Astrocyte (in vitro differentiated cells and primary cell): ENCODE measurements at places on chromosomes 6 and 20. TPM values are rescaled to one million over a fixed set of nuclear protein-coding genes. Genes with fewer than 3 reads are reported as not detected.
A peak's percentile ranks its signal among the peaks of the same experiment; 100 is the strongest.

- peaks cover 4% of the 10 kb centered on the region for H3K27me3 ChIP-seq
- H3K4me3 ChIP-seq, result no peak overlapping the region
- peaks cover 6% of the 10 kb centered on the region for H3K4me1 ChIP-seq
- DNase-seq, result no peak
Measured at GRCh38 chr6:170148709-170149470, 142.0 kb downstream of the DLL1 start.

The MDFI gene
- total RNA-seq, result 144 and 167 TPM in 2 replicates

- no peak overlapping the region for H3K27ac ChIP-seq
- no peaks in the 10 kb centered on the region for H3K27me3 ChIP-seq
- no peak overlapping the region for H3K4me3 ChIP-seq
- no peaks in the 10 kb centered on the region for H3K4me1 ChIP-seq
Measured at GRCh38 chr20:64232794-64233193, 22.8 kb upstream of the PCMTD2 start.

The LZTS3 gene
- total RNA-seq, result 11.2 and 12.6 TPM in 2 replicates

GRCh38 chr6:142679907-142680700 lies 264.9 kb downstream of the HIVEP2 start:
- no peak overlapping the region for H3K27ac ChIP-seq
- H3K4me1 ChIP-seq, result peaks cover 3% of the 10 kb centered on the region
- H3K4me3 ChIP-seq, result no peak overlapping the region
- H3K27me3 ChIP-seq, result no peaks in the 10 kb centered on the region

The PCSK2 gene
- 0.17 TPM in 1 of 2 replicates, not detected in the other for total RNA-seq

The CLPSL2 gene
- total RNA-seq, result not detected in 2 replicates

GRCh38 chr6:82017288-82017687 lies 230.3 kb downstream of the IBTK start:
- peaks cover 32% of the 10 kb centered on the region for H3K4me1 ChIP-seq
- no peaks in the 10 kb centered on the region for H3K27me3 ChIP-seq
- H3K36me3 ChIP-seq, result no peaks in the 10 kb centered on the region
- peak; percentile 67 for DNase-seq
- H3K27ac ChIP-seq, result no peak overlapping the region
- no peak overlapping the region for H3K4me3 ChIP-seq

The PRDM13 gene
- total RNA-seq, result not detected in 2 replicates

The METTL24 gene
- 0.36 and 0.75 TPM in 2 replicates for total RNA-seq

DNA sequence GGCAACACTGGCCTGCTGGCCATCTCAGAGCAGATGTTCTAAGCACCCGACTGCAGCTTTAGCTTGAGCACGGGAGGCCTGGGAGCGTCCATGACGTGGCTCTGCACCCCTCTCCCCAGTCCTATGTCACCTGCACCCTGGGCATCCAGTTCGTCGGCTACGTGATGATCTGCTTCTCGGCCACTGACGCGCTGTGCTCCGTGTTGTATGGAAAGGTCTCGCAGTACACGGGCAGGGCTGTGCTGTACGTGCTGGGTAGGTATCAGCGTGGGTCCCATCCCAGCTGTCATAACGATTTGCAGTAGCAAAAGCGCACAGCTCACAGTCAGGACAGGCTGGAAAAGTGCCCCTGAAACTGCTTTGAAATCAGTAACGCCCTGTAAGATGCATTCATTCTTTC lies 14.7 kb downstream of the UNC93A start:
- no peak overlapping the region for H3K27ac ChIP-seq
- no peak for DNase-seq
- H3K36me3 ChIP-seq, result no peaks in the 10 kb centered on the region
- H3K4me1 ChIP-seq, result no peaks in the 10 kb centered on the region
- H3K4me3 ChIP-seq, result no peak overlapping the region

- H3K27me3 ChIP-seq, result no peaks in the 10 kb centered on the region
- no peak overlapping the region for H3K4me3 ChIP-seq
- no peak overlapping the region for H3K27ac ChIP-seq
- H3K36me3 ChIP-seq, result no peaks in the 10 kb centered on the region
- peak; percentile 64 for DNase-seq
Measured at GRCh38 chr20:53021934-53022333, 49.8 kb downstream of the TSHZ2 start.

The ACTL10 gene
- total RNA-seq, result 1.1 and 1.4 TPM in 2 replicates

The KIAA1755 gene
- 0.77 and 1.1 TPM in 2 replicates for total RNA-seq

DNA sequence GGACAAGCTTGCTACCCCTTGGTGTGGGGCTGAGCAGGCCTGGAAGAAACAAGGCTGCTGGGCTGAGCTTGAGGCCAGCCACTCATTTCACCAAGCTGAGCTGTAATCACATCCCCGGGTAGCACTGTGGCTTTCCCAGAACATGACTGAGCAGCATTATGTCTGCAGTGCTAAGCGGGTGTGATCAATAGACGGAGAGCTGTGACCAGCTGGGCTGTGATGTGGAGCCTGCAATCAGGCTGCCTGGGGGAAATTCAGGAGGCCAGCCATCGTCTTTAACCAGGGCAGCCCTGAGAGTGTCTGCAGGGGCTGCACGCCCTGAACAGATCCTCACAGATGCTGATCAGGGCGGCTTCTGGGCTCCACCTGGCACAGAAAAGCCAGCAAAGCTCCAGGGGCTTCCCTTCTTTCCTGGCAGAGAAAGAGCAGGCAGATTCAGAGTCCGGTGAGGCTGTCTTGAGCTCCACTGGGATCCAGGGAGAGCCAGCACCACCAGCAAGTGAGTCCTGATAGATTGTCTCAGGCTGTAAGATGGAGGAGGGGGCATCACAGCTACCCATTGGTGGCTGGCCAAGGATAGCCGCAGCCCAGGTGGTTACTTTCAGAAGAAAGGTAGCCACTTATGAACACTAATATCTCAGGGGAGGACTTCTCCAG lies 165.9 kb downstream of the NRN1 start:
- DNase-seq, result no peak
- peaks cover 4% of the 10 kb centered on the region for H3K27me3 ChIP-seq
- H3K4me1 ChIP-seq, result no peaks in the 10 kb centered on the region
- H3K27ac ChIP-seq, result no peak overlapping the region
- no peak overlapping the region for H3K4me3 ChIP-seq
- H3K36me3 ChIP-seq, result no peaks in the 10 kb centered on the region

GRCh38 chr6:111805511-111806164 lies 67.6 kb downstream of the FYN start:
- H3K27ac ChIP-seq, result peak overlapping the region; percentile 92
- DNase-seq, result peak; percentile 96
- H3K27me3 ChIP-seq, result no peaks in the 10 kb centered on the region
- H3K4me3 ChIP-seq, result peak overlapping the region; percentile 31

- no peak overlapping the region for H3K4me3 ChIP-seq
- peaks cover 13% of the 10 kb centered on the region for H3K4me1 ChIP-seq
- H3K27ac ChIP-seq, result peak overlapping the region; percentile 56
- H3K36me3 ChIP-seq, result no peaks in the 10 kb centered on the region
- no peak for DNase-seq
Measured at GRCh38 chr6:1324936-1325335, 13.0 kb downstream of the FOXQ1 start.

GRCh38 chr6:156886409-156886808 lies 109.2 kb downstream of the ARID1B start:
- H3K4me1 ChIP-seq, result peaks cover 4% of the 10 kb centered on the region
- H3K27me3 ChIP-seq, result no peaks in the 10 kb centered on the region
- H3K4me3 ChIP-seq, result no peak overlapping the region
- no peaks in the 10 kb centered on the region for H3K36me3 ChIP-seq
- H3K27ac ChIP-seq, result no peak overlapping the region
- DNase-seq, result no peak

DNA sequence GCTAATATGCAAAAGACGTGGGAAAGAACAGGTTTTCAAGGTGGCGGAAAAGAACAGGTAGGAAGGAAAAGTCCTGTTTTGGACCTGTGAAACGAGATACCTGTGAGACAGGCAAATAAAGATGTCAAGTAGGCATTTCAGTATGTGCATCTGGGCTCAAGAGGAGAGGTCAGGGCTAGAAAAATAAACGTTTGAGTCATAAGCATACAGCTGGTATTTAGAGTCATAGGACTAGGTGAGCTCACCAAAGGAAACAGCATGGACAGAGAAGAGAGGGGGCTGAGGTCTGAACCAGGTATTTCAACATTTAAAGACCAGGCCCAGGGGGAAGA lies 14.9 kb downstream of the MTFR2 start:
- peaks cover 4% of the 10 kb centered on the region for H3K36me3 ChIP-seq
- peaks cover 12% of the 10 kb centered on the region for H3K4me1 ChIP-seq
- H3K27me3 ChIP-seq, result no peaks in the 10 kb centered on the region
- peak; percentile 62 for DNase-seq
- H3K27ac ChIP-seq, result no peak overlapping the region

DNA sequence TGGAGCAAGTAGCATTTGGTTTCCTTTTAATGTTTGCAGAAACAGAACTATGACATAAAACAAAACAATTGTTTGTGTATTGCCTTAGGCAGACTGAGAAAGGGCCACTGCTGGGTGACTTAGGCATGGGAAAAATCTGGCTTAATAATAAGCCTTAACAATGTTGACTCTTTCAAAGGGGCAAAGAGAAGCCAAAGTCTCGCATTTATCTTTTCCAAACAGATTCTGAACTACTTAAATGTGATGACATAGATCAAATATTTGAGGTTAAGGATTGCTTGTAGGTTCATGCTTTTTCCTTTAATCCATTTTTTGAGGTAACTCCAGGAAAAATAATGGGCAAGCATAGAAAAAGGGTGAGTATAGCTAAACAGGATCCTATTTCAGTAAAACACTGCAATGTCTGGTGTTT lies 39.6 kb downstream of the ADAT2 start:
- H3K27ac ChIP-seq, result peak overlapping the region; percentile 64
- H3K4me1 ChIP-seq, result peaks cover 18% of the 10 kb centered on the region

The OR12D3 gene
- total RNA-seq, result not detected in 2 replicates

GRCh38 chr6:170464524-170464979 lies 88.6 kb downstream of the PSMB1 start:
- H3K4me3 ChIP-seq, result no peak overlapping the region
- H3K27ac ChIP-seq, result no peak overlapping the region
- DNase-seq, result no peak
- no peaks in the 10 kb centered on the region for H3K27me3 ChIP-seq
- H3K4me1 ChIP-seq, result peaks cover 8% of the 10 kb centered on the region

DNA sequence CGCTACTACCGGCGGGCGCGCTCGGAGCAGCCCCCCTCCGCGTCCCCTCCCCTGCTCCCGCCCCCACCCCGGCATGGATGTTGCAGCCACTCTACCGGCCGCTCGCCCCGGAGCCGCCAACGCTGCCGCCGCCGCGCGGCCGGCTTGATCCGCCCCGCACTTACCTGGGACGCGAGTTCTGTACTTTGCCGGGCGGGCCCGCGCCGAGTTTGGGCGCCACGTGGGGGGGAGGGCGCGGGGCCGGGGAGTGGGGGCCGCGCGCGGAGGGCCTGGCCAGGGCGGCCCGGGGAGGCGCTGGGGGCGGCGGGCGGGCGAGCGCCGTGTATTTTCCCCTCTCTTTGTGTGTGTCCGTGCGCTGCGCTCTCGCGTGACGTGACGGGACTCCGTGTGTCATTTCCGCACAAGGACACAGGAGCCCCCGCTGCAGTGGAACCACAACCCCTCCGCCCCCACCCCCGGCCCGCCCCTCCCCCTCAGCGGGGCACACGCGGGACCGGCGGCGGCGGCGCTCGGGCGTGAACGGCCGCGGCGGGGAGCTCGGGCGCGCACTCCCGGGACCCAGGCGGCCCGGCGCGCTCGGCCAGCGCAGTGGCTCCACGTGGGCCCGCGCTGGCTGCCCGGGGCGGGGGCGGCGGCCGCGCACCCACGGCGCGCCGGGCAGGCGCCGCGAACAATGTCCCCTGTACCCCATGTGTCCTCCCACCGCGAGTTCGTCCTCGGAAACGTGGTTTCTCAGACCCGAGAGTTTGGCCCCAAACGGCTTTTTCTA lies at the start of gene BEND3:
TSS of gene BEND3 (minus strand) at position 590 of the 769 bp plus-strand sequence. CDS start 16,230 bp downstream, outside the sequence.
- H3K4me1 ChIP-seq, result peaks cover 10% of the 10 kb centered on the region
- no peak within 1 kb of the TSS for H3K27ac ChIP-seq
- peak within 1 kb of the TSS; percentile 76 for H3K4me3 ChIP-seq
- no peak for DNase-seq

The SLC35F1 gene
- 0.72 and 1.0 TPM in 2 replicates for total RNA-seq

DNA sequence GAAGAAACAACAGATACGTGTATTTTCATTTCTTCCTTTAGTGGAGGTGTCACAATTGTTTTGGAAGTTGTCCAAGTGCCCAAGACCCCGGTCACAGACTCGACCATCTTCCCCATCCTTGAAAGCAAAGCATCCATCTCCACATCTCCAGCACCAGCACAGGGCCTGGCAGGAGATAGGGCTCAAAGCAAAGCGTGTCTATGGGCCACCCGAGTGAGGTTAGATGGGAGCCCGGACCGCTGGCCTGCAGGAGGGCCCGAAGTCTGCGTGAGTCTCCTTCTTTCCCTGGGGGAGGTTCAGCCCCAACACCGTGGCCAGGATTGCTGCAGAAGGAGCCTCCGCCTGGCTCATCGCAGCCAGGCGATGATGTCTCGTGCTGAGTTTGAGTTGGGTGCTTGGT lies 83.5 kb upstream of the SULF2 start:
- peaks cover 21% of the 10 kb centered on the region for H3K27me3 ChIP-seq
- no peaks in the 10 kb centered on the region for H3K4me1 ChIP-seq
- H3K27ac ChIP-seq, result no peak overlapping the region
- H3K36me3 ChIP-seq, result no peaks in the 10 kb centered on the region

The ZBTB9 gene
- 9.8 and 10.4 TPM in 2 replicates for total RNA-seq

DNA sequence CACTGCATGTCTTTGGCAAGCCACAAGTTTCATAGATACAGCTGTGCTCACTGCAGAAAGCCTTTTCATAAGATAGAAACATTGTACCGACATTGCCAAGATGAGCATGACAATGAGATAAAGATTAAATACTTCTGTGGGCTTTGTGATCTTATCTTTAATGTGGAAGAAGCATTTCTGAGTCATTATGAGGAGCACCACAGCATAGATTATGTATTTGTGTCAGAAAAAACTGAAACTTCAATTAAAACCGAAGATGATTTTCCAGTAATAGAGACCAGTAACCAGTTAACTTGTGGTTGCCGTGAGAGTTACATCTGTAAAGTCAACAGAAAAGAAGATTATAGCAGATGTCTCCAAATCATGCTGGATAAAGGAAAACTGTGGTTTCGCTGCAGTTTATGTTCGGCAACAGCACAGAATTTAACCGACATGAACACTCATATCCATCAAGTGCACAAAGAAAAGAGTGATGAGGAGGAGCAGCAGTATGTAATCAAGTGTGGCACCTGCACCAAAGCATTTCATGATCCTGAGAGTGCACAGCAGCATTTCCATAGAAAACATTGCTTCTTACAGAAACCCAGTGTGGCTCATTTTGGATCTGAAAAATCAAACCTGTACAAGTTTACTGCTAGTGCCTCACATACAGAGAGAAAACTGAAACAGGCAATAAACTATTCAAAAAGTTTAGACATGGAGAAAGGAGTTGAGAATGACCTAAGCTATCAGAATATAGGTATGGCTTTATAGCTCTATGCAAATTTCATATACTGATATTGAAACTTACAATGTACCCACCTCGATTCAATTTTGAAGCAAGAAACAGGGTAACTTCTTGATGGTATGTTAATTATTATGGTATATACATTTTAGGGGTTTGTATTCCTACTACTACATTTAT lies 23.9 kb upstream of the BAG2 start:
- no peaks in the 10 kb centered on the region for H3K27me3 ChIP-seq
- H3K4me1 ChIP-seq, result peaks cover 12% of the 10 kb centered on the region
- peak; percentile 19 for DNase-seq
- H3K4me3 ChIP-seq, result no peak overlapping the region
- peaks cover 21% of the 10 kb centered on the region for H3K36me3 ChIP-seq

The VNN1 gene
- total RNA-seq, result 0.07 TPM in 1 of 2 replicates, not detected in the other

The USP49 gene
- total RNA-seq, result 3.8 and 5.5 TPM in 2 replicates

The SLC16A10 gene
- 0.18 and 0.48 TPM in 2 replicates for total RNA-seq

- H3K27ac ChIP-seq, result no peak overlapping the region
- H3K27me3 ChIP-seq, result no peaks in the 10 kb centered on the region
- no peak overlapping the region for H3K4me3 ChIP-seq
- DNase-seq, result no peak
- no peaks in the 10 kb centered on the region for H3K4me1 ChIP-seq
- no peaks in the 10 kb centered on the region for H3K36me3 ChIP-seq
Measured at GRCh38 chr6:103534095-103534494, 1325.6 kb downstream of the HACE1 start.

GRCh38 chr6:32815996-32816395 lies 806 bp downstream of the HLA-DOB start:
- peaks cover 6% of the 10 kb centered on the region for H3K4me1 ChIP-seq
- DNase-seq, result no peak
- H3K27me3 ChIP-seq, result no peaks in the 10 kb centered on the region
